ENCODE measurements at places on chromosomes 5 and 9.

- no peak for DNase-seq
Measured at GRCh38 chr9:129317179-129318011, 139.3 kb upstream of the IER5L start.

GRCh38 chr5:137589185-137589584, 90.1 kb upstream of the SPOCK1 start:
- no peak for DNase-seq

- DNase-seq, result no peak
Measured at GRCh38 chr5:3594510-3595005, 1.1 kb upstream of the IRX1 start.

GRCh38 chr9:133612816-133613215, 3.6 kb upstream of the FAM163B start:
- no peak for DNase-seq

DNA sequence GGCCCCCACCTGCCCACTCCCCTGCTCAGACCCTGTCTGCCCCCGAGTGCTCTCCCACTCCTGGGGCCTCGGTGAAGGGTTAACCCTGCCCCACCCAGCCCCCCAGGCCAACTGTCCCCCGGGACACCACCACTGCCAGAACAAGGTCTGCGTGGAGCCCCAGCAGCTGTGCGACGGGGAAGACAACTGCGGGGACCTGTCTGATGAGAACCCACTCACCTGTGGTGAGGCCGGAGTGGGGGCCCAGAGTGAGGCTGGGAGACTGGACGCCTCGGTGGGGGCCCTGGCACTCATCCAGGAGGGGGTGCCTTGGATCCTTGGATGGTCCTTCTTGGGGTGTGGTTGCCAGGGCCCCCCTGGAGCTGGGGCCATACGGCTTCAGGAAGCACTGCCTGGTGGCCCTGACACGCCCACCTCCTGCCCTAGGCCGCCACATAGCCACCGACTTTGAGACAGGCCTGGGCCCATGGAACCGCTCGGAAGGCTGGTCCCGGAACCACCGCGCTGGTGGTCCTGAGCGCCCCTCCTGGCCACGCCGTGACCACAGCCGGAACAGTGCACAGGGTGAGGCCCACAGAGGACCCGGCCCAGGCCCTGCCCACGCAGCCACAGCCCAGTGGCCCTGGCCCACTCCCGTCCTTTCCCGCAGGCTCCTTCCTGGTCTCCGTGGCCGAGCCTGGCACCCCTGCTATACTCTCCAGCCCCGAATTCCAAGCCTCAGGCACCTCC, 2.1 kb downstream of the MAMDC4 start:
- DNase-seq, result no peak

DNA sequence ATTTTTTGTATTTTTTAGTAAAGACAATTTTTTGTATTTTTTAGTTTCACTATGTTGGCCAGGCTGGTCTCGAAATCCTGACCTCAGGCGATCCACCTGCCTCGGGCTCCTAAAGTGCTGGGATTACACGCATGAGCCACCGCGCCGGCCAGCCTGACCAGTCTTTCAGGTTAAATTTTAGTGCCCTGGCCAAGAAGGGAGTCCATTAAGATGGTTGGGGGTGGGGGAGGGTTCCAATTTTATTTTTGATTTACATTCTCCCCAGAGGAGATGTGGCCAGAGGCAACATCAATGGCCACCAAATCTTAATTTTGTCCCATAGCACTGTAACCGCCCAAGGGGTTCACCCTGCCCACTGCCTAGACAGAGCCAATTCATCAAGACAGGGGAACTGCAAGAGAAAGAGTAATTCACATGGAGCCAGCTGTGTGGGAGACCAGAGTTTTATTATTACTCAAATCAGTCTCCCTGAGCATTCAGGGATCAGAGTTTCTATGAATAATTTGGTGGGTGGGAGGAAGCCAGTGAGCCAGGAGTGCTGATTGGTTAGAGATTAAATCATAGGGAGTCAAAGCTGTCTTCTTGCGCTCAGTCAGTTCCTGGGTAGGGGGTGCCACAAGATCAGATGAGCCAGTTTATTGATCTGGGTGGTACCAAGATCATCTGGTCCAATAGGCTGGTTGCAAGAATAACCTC, 24.7 kb downstream of the TBCA start:
- no peak for DNase-seq

DNA sequence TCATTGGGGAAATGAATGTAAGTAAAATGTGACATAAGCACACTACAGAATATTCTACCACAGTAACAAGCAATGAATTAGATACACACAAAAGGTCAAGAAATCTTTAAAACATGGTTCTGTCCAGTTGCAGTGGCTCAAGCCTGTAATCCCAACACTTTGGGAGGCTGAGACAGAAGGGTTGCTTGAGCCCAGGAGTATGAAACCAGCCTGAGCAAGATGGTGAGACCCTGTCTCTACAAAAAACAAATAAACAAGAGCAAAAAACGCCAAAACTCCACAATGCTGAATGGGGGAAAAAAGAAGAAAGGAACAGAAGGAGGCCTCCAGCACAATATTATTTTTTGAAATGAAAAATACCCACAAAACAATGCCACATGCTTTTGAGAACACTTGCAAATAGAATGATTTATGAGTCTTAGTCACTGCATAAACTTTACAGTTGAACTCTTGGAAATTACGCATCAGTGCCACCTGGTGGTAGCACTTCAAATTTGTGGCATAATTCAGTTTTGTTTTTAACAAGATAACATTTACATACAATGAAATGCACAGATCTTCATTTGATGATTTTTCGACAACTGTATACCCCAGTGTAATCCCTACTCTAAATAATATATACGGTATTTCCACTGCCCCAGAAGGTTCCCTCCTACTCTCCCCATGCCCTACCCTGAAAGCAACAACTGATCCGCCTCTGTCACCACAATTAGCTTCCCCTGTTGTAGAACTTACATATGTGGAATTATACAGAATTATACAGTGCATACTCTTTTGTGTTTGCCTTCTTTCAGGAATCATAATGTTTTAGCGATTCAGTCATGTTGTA, 14.4 kb upstream of the SPINK4 start:
- DNase-seq, result peak; percentile 37

DNA sequence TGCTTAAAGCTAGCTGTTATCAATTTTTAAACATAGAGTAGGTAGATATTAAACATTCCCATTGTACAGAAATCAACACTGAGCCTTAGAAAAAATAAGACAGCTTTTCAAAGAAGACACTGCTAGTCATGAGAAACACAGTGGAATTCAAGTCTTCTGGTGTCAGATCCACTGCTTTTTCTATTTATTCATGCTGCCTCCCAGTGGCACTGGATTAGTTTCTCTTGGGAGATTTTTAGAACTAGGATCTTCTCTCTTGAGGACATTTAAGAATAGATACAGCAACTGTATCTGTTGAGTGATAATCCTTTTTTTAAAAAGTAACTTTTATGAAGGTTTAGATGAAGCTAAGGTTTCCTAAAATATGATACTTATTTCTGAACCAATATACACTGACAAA, 1635.4 kb upstream of the C9orf72 start:
- DNase-seq, result no peak

- no peak for DNase-seq
Measured at GRCh38 chr9:130927995-130928900, 10.8 kb downstream of the FIBCD1 start.

DNA sequence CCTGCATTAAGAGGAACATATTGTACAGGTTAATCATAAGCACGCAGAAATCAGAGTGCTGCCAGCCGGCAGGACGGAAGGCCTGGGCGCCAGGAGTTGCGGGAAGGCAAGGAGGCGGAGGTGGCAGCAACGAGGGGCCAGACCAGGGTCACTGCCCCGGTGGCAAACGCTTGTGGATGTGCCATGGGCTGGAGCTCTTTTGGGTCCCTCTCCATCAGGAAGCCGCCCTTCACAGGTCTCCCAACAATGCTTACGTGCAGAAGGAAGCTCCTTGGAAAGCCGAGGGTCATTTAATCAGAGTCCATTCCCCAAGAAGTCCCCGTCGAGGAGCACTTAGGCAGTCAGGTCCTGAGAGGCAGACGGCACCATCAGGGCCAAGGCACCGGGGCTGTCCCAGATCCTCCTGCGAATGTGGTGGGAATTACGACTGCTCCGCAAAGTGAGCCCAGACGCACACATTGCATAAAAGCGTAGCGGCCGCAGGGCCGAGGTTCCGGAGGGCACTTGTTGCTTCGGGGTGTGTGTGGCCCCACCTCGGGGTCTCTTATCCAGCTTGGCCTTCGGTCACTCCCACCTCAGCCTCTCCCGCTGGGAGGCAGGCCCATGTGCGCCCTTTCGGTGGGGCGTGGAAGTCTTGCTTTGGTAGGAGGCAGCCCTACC, 20.5 kb downstream of the MRPL36 start:
- DNase-seq, result no peak

GRCh38 chr5:59062986-59063683, 480.3 kb downstream of the RAB3C start:
- DNase-seq, result no peak

- DNase-seq, result no peak
Measured at GRCh38 chr5:134438721-134439123, 27.0 kb upstream of the CDKN2AIPNL start.

DNA sequence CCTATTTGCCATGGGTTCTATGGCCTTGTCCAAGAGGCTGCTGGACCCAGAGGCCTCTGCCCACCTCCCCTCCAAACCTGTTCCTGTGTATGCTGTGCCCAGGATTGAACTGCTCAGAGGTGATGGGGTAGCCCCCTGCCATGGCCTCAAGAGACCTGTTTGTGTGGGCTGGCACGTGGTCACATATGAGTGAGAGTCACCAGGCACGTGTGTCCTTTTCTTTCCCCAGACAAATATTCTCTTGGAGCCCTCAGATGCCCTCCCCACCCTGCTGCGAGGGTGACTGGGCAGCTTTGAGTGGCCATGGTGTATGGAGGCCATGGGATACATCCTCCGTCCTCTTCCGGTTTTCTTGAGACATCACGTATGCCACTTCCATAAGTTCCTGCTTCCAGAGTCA, 10.9 kb upstream of the TCOF1 start:
- no peak for DNase-seq

DNA sequence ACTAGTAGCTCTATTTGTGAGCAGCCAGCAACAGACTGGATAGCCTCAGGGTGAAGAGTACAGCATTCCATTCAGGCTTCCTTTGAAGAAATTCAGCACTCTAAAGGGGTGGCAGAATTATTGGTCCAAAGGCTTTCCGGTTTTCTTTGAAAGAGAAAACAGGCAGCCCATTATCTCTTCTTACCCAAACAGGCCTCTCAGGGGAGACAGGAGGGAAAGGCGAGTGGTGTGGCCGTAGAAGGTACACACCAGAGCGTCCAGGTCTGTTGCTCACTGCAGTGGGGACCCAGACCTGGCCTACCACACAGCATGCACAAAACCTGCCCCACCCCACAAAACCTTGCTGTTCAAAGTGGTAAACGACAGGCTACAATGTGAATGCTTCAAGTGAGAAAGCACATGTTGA, 83.3 kb downstream of the ZNF608 start:
- no peak for DNase-seq

DNA sequence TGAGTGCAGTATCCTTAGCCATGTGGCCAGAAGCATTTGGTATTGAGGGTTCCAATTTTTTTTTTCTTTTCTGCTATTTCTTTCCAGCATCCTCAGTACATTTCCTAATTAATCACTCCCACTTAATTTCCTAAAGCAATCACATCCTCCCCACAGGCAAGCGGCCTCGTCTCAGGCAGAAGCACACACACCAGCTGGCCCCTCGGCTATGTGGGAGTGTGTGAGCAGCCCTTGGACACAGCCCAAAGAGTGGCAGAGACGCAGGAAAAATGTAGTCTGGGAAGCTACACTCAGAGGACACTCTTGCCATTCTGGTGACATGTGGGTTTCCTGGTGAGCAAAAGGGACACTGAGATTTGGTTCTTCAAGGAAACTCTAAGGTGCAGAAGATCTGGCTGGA, 20.7 kb downstream of the SLIT3 start:
- DNase-seq, result no peak

GRCh38 chr5:91296674-91297143, 86.4 kb downstream of the ARRDC3 start:
- DNase-seq, result no peak

- DNase-seq, result no peak
Measured at GRCh38 chr9:116372081-116372673, 218.6 kb downstream of the PAPPA start.

GRCh38 chr5:154268073-154268472, 77.5 kb downstream of the GALNT10 start:
- DNase-seq, result no peak

DNA sequence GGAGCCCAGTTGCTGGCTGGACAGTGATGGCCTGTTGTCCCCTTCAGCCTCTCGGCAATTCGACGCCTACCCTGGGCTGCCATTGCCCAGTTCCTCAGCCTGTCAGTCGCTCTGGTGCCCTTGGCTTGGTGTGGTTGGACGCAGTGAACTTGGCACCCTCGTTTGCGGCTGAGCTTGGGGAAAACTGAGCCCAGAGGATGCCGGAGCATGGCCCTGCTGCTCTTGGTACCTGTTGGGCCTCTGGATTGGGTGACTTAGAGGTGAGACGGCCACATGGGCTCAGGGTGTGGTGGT, 16.5 kb downstream of the WNK2 start:
- DNase-seq, result no peak

DNA sequence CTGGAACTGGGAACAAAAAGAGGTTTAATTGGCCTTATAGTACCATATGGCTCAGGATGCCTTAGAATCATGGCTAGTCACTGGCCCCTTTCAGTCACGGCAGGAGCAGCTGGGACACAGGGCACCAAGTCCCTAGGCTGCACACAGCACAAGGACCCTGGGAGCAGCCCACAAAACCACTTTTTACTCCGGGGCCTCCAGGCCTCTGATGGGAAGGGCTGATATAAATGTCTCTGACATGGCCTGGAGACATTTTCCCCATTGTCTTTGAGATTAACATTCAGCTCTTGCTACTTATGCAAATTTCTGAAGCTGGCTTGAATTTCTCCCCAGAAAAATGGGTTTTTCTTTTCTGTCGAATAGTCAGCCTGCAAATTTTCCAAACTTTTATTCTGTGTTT, 1026.4 kb upstream of the COX7C start:
- no peak for DNase-seq

DNA sequence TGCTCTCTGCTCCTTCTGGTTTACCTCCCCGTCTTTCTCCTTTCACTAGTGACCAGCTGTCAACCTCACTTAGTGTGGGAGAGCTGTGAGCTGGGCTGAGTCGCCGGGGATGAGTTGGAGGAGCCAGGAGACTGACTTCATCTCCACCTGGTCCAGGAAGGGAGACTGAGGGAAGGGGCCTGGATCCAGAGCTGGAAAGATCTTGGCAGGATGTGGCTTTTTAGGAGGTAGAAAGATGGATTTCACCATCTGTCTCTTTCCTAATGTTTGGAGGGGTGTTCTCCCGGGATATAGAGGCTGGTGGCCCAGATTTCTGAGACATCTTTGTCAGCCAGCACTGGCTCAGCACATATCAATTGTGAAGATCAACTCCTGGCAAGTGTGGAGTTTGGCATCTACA, 37.1 kb upstream of the TNC start:
- no peak for DNase-seq

GRCh38 chr5:2149195-2149539, 266.4 kb upstream of the IRX4 start:
- no peak for DNase-seq

GRCh38 chr9:95735701-95736100, 139.8 kb upstream of the ERCC6L2 start:
- DNase-seq, result no peak

Measured in stimulated activated CD8-positive, alpha-beta memory T cell treated with anti-CD3 and anti-CD28 coated beads, Interleukin-2, amount 100 ng/mL, for 1 hour (primary cell).